ENCODE measurements at places on chromosomes 7 and 10.

- no peak for DNase-seq
These were observed 168.4 kb upstream of the DKK1 start for GRCh38 chr10:52145636-52146035.

GRCh38 chr7:150740053-150740452, 2.8 kb downstream of the GIMAP5 start:
- no peak for DNase-seq

DNA sequence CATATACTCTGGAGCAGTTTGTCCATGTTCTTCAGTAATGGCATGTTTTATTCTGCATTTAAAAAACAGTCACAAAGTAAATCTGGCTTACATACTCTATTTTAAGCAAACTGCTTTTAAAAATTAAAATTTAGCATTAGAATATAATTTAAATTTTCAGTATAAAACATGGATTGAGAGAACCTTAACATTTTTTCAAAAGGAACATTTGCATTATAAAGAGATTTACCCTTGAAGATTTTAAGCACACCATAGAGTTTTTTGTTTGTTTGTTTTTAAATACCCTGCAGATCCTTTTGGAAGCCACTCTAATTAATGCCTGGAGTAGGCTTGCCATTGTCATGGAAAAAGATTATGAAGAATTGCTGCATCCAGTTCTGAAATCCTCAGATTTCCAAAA, 70.4 kb downstream of the ZNRF2 start:
- DNase-seq: no peak

GRCh38 chr7:70573071-70573661, 558.8 kb upstream of the GALNT17 start:
- no peak for DNase-seq

DNA sequence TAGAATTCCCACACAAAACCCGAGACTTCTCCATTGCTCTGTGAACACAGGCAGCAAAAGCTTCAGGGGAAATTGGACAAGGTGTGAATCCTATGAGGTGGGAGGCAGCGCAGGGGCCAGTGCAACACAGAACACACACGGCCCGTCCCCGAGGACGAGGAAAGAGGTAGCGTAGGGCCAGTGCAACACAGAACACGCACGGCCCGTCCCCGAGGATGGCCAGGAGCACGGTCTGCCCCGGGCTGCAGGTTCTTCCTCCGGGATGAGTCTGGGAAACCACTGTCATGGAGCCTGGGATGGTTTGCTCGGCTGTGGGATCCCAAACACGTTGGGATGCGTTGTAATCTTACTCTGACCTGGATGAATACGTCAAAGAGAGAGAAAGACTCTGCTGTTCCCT, 432.1 kb downstream of the GLRX3 start:
- no peak for DNase-seq

- no peak for DNase-seq
These were observed 487.6 kb upstream of the MGMT start for GRCh38 chr10:128979405-128979804.

GRCh38 chr10:116469437-116469836, 41.8 kb downstream of the PNLIPRP3 start:
- no peak for DNase-seq

GRCh38 chr7:118734541-118734940, 510.0 kb downstream of the ANKRD7 start:
- no peak for DNase-seq

- DNase-seq: peak; percentile 79
These were observed 40.3 kb downstream of the RGS10 start for GRCh38 chr10:119502209-119502608.

Data from activated CD8-positive, alpha-beta memory T cell treated with anti-CD3 and anti-CD28 coated beads for 1 hour (primary cell).